Hematopoietic multipotent progenitor cell treated with erythropoietin and hydrocortisone succinate and interleukin-3 and kit ligand, for 6 days (in vitro differentiated cells): ENCODE measurements at places on chromosomes 7 and 10.

GRCh38 chr7:119733127-119733879, 539.7 kb upstream of the KCND2 start:
- DNase-seq: no peak

GRCh38 chr10:100872034-100872791, 40.5 kb upstream of the SLF2 start:
- peak; percentile 80 for DNase-seq

DNA sequence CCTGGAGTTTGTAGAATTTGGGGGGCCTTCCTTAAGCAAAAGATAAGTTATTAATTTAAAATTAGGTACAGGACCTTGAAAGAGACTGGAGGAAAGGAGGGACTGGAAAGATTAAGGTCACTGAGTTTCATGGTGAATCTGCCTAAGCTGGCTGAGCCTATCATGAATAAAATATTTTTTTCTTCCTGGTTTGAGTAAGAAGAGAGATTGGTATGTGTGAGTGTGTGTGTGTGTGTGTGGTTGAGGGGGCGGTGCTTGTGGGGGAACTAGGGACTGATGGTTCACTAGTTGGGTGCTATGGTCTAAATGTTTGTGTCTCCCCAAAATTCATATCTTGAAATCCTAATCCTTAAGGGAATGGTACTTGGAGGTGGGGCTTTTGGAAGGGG, 142.5 kb upstream of the PRKCQ start:
- no peak for DNase-seq

- no peak for DNase-seq
Measured at GRCh38 chr7:138848056-138848980, 50.3 kb upstream of the ATP6V0A4 start.

DNA sequence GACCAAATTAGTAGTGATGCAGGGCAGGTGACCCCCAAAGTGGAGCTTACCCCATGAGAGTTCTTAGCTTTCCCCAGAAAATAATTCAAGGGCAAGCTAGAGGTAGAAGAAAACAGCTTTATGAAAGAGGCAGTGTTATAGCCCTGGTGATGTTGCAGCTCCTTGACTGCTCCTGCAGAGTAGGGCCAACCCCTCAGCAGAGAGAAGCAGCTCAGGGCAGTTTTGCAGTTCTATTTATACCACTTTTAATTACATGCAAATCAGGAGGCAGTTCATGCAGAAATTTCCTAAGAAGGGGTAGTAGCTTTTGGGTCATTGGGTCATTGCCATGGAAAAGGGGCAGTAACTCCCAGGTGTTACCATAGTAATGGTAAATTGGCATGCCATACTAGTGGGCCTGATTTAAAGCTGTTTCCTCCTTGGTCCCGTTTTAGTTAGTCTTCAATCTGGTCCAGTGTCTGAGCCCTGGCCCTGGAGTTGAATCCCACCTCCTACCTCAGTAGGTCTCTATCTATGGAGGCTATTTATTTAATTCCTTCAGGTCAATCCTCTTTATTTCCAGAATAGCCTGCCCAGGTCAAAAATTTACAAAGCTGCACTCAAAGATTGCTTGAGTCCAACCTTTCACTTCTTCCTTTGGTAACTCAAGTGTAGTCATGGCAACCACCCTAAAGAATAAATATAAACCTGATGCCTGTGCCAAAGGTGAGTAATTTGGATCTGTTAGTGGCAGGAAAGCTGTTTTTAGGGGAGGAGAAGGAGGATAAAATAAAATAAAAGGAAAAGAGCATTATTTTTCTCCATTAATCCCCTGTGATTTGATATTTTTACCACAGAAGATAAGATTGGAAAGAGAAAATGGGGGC, 29.5 kb downstream of the PLXDC2 start:
- DNase-seq: no peak

GRCh38 chr10:86964847-86965190, 3.5 kb upstream of the ADIRF start:
- DNase-seq: no peak

- DNase-seq: no peak
Measured at GRCh38 chr10:63286340-63286739, 153.2 kb downstream of the NRBF2 start.

DNA sequence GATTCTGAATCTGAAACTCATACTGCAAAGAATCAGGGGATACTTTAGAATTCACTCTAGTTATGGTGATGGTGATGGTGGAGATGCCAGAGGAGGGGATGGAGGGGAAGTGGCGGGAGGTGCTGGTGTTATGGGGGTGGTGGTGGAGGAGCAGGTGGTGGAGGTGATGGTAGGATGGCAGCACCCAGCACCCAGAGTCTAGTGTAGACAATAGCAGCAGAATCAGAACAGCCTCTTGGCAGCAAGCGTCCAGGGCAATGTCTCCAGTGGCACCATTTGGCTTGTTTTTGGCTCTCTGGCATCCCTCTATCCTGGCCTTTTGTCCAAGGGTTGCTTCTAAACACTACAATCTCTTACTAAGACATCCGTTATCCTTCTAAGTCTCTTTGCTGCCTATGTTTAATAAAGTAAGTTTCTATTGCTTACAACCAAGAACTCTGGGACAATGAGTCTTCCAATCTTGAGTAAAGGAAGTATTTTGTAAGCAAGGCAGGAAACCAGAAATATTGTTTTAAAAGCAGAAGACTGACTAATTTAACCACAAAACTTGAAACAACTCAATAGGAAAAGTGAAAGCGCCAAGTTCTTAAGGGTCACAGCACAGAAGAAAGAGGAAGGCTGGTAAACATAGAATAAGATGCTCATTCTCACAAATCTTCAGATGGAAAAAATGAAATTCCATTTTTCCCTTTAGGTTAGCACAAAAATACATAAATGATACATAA, 42.4 kb upstream of the GDF10 start:
- DNase-seq: peak; percentile 57

DNA sequence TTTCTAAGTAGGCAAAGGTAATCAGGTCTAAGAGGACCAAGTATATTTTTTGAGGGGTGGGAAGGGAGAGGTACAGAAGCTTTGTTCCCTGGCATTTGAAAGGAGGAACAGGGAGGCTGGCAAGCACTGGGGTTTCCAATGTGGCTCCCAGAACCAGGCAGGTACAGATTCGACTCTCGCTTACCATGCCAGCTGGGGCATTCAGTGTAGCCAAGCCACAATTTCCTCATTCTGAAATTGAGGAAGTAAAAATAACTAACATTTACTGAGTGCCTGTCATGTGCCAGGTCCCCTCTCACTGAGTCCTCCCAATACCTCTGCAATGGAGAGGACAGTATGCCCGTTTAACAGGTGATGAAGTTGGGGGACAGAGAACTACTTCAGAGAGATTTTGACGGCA, 45.9 kb upstream of the BET1 start:
- DNase-seq: peak; percentile 62

- no peak for DNase-seq
Measured at GRCh38 chr7:124113045-124113444, 80.2 kb upstream of the TMEM229A start.

- no peak for DNase-seq
Measured at GRCh38 chr7:121872831-121873288, at the start of gene PTPRZ1. Gene PTPRZ1, plus strand, starts transcription at chr7:121873161. Its CDS starts 339 bp downstream, at chr7:121873500.

DNA sequence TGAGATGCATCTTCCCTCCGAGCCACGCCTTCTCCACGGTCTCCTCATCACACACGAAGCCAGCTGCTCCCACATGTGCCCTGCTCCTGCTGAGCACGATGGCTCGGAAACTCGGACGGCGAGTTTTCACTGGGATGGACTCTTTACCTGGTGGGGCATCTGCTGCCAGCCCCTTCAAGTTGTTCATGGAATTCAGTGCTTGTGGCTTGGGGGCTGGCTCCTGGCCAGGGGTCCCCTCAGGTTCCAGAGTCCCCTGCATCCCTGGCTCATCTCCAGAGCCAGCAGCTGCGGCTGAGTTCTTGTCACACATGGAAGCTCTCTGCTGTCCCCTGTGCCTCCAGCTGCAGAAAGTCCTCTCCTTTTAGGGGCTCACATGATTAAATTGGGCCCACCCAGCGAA, 654.0 kb downstream of the SDK1 start:
- no peak for DNase-seq

- DNase-seq: no peak
Measured at GRCh38 chr10:83806717-83807116, 332.6 kb upstream of the GHITM start.

GRCh38 chr10:1737222-1738061, at the start of gene ADARB2:
Gene ADARB2, minus strand, starts transcription at chr10:1737525.
- peak; percentile 5 for DNase-seq

DNA sequence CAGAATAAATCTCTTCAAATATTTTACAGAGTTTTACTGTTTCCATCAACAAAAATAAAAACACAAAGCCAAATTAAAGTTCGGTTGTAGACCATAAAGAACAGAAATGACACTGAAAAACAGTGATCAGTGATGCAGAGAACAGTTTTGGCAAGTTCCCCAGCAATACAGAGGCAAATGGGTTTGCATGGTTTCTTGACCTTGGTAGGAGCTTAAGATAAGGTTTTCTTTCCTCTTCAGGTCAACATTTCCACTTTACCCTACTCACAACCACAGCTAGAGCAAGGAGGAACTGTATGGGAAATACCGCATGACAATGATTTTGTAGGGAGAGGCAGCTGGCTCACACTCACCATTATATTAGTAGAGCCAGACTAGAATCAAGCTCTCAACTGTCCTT, 199.5 kb downstream of the SH2D4B start:
- DNase-seq: no peak

DNA sequence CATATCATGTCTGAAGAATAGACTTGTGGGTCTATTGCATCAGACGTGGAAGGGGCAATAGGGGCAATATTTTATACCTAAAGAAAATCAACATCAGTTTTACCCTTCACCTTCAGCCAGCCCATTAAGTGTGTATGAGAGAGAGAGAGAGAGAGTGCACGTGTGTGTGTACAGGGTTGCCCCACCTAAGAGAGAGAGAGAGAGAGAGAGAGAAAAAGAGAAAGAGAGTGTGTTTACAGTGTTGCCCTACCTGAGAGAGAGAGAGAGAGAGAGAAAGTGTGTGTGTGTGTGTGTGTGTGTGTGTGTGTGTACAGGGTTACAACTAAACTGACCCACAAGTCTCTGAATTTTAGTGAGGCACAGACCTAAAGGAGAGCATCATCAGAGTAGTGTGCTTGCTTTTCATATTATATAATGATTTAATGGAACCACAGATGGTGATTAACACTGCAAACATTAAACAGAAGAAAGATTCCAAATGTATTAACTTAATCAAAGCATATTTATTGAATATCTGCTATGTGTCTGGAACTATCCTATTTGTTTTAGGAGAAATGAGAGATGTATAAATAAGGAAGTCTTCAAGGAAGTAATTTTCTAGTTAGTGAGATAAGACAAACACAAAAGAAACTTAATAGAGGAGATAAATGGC, 66.8 kb downstream of the CD36 start:
- DNase-seq: no peak

- DNase-seq: no peak
Measured at GRCh38 chr10:86023931-86024280, 342.7 kb downstream of the GRID1 start.

DNA sequence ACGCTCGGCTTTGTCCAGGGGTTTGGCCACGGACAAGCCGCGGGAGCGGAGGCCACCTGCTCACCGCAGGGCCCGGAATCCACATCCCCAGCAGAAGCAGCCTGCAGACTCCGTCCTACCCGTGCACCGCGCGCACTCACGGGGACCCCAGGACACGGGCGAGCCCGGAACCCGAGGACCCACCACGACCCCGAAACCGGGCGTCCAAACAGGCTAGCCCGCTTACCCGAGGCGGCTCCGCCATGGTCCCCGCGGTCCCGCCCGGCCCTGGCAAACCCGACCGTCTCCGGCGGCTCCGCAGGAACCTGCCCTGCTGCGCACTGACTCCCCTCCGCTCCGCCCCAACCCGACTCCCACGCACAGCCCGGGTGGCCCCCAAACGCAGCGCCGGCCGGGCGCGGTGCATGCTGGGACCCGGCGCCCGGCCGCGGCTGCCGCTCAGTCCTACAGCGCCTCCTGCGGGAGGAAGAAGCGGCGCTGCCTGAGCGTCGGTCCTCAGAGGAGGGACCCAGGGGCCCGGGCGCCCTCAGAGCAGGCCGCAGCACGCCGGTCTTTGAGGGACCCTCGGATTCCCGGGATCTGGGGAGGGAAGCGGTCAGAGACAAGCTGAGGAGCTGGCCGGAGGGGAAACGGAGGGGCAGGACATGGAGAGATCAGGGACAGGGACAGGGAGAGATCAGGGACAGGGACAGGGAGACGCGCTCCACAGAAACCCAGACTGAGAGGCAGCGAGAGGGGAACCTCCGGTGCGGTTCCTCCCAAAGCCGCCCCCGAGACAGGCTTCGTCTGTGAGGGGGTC, at the start of gene ZNF786:
ZNF786 (minus strand) TSS at position 322 of the 799 bp plus-strand sequence; CDS start at position 244, 78 bp downstream.
- DNase-seq: peak; percentile 95

DNA sequence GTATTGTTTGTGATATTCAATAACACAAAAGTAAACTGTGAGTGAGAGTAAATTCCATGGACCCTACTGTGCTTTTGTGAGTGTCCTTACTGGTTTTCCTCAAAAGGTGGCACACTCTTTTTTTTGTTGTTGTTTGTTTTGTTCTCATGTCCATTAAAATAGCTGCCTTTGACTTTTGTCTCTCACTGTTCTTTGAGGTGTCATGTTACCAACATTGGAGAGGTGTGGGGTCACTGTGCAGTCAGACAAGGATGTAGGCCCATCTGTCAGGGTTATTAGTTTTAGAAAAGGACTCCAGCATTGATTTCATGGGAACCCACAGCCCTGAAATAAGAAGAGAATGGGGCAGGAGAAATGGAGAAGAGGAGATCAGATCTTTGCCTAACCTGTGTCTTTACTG, 383.1 kb downstream of the SORCS3 start:
- no peak for DNase-seq
